NAMALWA (cell line): ENCODE measurements at places on chromosomes 12 and 14.

GRCh38 chr12:27076928-27077327 lies 5.5 kb downstream of the C12orf71 start:
- DNase-seq, result no peak

DNA sequence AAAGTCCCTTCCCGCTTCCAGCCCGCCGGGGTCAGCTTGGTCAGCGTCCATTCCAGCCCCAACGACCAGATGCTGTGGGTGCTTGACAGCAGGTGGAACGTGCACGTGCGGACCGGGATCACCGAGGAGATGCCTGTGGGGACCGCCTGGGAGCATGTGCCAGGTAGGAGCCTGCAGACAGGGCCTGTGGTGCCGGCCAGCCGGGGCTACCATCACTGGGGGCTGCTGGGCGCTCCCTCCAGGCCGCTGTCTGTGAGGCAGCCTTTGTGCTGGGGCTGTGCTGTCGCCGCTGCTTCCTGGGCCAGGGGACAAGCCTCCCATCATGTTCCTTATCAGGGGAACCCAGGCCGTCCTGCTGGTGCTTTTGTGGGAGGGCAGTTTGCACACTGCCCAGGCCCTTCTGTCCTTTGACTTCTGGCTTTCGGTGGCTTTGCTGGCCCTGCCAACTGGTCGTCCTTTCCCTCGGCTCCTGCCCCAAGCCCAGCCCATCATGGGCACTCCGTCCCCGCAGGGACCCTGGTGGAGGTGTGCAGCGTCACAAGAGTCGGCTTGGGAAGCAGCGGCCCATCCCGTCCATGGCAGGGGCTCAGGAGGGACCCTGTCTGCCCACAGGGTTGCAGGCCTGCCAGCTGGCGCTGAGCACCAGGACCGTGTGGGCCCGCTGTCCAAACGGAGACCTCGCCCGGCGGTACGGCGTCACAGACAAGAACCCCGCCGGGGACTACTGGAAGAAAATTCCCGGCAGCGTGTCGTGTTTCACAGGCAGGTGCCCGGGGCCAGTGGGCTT lies 12.4 kb downstream of the ANKRD9 start:
- no peak for DNase-seq

DNA sequence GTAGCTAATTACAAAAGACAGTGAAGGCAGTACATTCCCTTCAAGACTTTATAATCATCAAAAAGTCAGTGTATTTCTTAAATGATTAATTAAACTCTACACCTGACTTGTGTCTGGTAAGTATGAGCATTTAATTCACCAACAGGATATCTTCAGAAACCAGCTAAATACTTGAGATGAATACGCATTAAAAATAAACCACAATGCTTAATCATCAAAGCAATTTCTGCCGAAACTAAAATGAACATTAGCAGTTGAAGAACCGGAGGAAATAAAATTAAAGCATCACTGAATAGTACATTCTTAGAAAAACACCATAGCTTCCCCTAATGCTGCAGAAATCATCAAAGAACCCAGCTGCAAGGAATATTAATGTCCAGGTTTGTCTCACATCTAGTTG lies 32.7 kb downstream of the SLC25A21 start:
- DNase-seq, result no peak

DNA sequence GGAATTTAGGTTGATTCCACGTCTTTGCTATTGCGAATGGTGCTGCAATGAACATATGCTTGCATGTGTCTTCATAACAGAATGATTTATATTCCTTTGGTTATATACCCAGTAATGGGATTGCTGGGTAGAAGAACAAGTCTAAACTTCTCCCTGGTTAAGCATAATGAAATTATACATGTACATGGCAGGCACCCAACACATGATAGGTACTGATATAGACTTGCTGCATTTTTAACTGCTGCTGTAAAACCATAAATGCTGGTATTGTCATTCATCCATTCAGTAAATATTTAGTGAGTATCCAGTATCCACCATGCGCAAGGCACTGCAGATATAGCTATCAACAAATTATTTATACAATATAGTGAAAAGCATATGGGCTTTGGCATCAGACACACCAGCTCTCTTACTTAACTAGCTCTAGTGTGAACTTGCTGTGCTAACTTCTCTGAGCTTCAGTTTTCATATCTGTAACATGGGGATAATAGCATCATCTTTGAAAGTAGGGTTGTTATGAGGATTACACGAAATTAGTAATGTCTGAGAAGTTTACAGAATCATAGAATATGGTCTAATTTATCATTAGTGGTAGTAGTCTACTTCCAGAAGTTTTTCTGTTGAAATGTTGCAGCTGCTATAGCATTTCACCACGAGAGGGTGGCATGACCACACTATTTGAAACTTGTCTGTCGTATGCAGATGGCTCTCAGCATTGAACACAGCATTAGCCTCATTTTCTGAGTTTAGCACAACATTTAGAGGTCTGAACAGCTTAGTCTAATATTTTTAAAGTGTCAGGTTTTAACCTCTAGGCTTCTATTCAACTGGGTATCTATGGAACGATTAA lies 32.0 kb upstream of the SEL1L start:
- peak; percentile 62 for DNase-seq

DNA sequence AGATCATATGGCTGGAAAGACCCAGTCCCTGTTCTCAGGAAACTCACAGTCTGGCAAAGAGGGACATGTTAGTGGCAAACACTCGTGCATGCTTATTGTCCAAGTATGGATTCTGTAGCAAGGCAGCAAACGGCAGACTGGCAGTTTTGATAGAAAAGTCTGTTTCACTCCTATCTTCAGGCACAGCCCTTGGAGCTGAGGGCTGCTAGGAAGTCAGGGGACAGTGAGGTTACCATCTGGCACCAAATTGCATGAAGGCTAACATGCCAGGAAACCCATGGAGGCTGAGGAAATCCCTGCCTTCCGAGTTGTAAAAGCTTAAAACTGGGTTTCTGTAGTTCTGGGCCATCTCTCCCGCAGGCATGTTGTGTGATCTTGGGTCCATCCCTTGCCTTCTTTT lies 32.9 kb downstream of the CALM1 start:
- no peak for DNase-seq

GRCh38 chr12:100168562-100168961 lies 25.9 kb upstream of the BLTP3B start:
- no peak for DNase-seq

DNA sequence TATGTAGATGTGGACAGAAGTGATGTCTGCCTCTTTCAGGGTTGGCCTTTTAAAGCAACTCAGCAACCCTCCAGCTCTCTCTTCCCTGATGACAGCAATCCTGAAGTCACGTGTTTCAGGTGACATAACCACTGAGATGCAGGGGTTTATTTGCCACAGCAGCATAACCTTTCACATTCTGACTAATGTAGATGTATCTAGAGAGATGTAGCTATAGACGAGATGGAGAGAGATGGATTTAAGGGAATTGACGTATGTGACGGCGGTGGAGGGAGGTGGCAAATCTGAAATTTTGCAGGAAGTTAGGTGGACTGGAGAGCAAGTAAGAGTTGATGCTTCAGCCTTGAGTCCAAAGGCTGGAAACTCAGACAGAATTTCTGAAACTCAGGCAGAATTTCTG lies 126.0 kb downstream of the ZFP36L1 start:
- no peak for DNase-seq

- no peak for DNase-seq
Measured at GRCh38 chr12:18400186-18400585, 138.9 kb downstream of the PIK3C2G start.

DNA sequence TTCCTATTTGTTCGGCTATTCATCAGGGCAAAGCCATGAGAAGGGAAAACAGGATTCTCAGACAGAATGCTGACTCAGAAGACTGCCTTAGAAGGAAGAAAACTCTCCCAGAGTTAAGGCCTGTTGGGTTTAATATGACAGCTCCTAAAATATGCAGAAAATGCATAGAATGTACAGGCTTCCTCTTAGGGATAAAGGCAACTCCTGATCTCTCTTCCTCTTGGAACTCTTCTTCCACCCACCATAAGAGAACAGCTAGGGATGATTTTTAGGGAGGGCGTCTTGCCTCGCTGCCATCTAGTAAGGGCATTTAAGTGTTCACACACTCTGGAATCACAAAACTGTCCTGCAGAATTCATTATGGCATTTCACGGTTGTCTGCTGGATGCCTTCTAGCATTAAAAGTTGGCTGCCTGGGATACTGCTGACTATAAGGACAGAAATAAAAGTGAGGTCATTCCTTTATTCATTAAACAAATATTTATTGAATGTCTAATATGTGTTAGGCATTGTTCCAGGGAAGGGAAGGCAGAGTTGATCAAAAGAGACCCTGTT lies 73.7 kb downstream of the DCAF5 start:
- no peak for DNase-seq

- no peak for DNase-seq
Measured at GRCh38 chr12:127613056-127613455, 653.9 kb upstream of the TMEM132C start.

DNA sequence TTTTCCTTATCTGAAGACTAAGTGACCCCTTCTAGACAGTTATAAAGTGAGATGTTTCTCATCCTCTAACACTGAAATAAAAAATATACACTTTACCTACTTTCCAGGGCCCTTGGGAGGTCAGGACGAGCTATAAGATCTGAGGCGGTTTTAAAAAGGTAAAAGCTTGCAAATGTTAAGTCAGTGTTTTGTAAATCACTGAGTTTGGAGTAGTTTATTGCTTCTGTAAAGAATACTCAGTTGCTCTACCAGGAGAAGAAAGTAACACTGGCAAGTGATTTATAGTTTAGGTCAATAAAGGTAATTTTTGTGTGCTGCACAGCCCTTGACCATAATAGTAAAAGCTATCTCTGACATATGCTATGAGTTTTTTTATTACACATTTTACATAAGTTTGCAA lies 584.5 kb downstream of the TMTC2 start:
- no peak for DNase-seq

DNA sequence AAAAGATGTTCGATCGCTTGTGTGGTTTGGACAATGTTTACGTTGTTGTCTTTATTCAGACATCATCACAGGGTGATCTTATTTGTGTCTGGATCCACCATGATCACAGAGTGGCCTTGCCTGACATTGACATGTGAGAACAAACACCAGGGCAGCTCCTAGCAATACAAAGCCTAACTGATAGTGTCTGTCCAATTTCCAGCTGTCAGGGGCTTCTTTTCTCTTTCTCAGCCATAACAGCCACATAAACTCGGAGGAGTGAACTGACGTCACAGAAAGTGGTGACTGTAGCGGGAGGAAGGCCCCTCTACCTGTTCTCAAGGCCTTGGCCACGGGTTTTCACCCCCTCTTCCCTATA lies 5.8 kb upstream of the SLC6A13 start:
- DNase-seq, result no peak

- no peak for DNase-seq
Measured at GRCh38 chr14:35989736-35990135, 163.6 kb downstream of the BRMS1L start.

DNA sequence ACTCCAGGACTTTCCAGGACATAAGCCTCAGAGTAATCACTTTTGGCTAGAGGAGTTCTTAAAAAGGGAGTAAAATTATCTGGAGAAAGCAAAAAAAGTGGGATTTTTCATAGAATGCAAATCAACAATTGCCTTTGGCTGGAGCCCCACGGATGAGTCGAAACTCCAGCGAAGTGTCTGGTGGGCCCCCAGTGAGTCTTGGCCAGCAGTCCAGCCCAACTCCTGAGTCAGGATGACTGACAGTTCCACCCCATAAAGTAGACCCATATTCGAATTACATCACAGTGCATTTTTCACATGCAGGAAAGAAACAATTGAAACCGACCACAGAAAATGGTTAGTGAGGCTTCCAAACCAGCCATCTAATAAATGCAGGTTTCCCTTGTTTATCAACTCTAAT lies 265.7 kb downstream of the BCL11B start:
- no peak for DNase-seq
